ENCODE measurements at places on chromosomes 3 and 15.

GRCh38 chr15:92449476-92449875 is 55.8 kb downstream of the ST8SIA2 start:
- peak; percentile 32 for DNase-seq

DNA sequence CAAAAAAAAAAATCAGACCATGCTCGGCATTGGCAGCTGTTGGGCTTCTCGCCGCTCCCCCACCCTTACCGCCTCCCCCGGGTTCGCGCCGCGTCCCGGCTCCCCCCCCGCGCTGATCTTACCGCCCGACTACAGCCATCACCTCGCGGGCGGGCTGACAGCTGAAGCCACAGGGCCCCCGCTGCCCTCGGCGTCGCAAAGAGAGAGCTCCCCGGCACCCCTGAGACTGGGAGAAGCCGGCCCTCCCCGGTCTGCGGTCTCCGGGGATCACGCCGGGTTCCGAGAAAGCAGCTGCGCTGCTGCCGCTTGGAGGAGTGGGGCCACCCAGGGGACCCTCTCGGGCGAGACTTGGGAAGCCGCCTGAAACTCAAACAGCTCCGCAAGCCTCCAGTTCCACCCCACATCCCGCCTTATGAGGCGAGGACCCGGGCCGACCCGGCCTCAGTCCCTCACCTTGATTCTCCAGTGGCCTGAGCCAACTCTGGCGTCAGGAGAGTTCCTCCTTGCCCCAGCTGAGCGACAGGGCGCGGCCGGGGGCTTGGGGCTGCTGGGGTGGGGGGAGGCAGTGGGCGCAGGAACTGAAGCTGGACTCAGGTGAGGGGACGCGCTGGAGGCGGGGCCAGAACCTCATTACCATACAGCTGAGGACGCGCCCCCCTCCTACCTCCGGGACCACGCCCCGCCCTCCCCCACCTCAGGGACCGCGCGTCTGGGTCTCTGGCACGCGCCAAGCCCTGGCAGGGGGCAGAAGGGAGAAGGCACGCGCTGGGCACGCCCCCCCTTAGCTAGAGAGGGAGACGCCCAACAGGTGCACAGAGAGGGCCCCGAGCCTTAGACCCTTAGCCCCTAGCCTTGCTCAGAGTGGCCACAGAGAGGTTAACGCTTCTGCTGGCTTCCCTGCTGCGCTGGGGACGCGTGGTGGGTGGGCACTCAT is 1.0 kb upstream of the DLL4 start:
- DNase-seq, result no peak

DNA sequence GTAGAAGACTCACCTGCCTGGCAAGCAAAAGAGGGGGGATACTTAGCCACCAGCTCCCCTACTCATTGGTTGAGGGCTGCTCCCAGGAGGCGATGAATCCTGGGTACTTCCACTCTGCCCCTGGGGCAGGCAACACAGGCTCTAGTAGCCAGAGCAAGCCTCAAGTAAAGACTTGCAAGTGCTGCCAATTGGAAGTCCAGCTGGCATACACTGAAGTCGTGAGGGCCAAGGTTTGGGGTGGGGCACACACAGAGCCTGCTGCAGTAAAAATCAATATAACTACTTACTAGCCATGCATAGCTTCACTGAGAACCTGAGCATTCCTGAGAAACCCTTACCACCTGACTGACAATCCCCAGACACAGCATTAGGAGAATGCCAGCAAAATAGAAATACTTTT is 123.0 kb upstream of the EIF1B start:
- DNase-seq, result no peak

- no peak for DNase-seq
Observed at GRCh38 chr15:55742927-55743728, at the start of gene PRTG. PRTG (minus strand) TSS chr15:55743152; CDS start chr15:55742931, 221 bp downstream.

GRCh38 chr3:171783086-171783485 is 27.2 kb downstream of the PLD1 start:
- no peak for DNase-seq

- no peak for DNase-seq
Observed at GRCh38 chr3:51954713-51955112, 468 bp upstream of the GPR62 start.

DNA sequence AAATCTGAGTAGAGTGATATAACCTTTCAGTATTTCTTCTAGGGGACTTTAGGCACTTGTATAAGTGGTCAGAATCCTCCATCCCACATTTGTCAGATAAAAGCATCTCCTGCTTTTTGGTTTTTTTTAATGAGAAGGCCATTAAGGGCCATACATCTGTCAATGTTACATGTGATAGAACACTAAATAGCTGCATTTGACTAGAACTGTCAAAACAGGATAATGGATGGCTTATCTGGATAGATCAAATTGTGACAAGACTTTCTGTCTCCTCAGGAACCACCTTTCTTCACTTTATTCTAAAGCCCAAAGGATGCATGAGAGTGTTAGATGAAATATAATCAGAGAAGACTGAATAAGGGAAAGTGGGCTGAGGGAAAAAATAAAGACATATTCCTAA is 533.4 kb upstream of the TGFBR2 start:
- no peak for DNase-seq

- no peak for DNase-seq
Observed at GRCh38 chr3:187871204-187871591, 125.9 kb upstream of the BCL6 start.

- DNase-seq, result no peak
Observed at GRCh38 chr3:105518203-105518602, 151.5 kb downstream of the ALCAM start.

DNA sequence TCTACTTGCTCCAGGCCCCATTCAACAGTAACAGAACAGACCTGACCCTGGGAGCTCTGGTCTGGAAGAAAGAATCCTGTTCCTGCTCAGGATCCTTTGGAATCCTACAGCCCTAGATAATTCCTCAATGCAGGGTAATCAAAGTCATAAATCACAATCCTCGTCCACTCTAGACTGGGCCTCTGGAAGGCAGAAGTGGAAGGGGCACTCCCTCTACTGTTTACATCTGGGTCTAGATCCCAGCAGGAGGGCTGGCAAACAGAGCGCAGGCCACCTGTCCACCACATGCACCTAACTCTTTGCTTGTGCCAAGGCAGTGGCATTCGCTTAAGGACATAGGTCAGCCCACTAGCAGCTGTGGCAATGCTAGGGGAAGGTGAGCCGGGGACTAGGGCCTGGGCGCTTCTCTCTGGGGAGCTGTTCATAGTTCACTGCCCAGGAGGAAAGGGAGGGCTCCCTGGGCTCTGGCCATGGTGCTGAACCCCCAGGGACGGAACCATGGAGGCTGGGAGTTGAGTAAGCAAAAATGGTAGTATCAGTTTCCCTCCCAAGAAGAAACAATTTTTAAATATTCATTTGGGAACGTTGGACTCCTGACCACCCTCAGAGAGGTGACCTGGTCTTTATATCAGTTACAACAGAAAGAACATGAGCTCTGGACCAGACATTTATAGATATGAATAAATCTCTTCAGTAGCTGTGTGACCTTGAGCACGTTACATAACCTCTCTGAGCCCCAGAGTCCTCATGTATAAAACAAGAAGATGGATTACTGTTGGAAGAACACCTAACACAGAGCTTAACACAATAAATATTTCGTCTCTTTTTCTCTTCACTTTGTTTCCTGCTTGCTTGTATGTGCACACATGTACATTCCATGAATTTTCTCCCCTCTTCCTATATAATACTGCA is 90.2 kb downstream of the NTRK3 start:
- no peak for DNase-seq

DNA sequence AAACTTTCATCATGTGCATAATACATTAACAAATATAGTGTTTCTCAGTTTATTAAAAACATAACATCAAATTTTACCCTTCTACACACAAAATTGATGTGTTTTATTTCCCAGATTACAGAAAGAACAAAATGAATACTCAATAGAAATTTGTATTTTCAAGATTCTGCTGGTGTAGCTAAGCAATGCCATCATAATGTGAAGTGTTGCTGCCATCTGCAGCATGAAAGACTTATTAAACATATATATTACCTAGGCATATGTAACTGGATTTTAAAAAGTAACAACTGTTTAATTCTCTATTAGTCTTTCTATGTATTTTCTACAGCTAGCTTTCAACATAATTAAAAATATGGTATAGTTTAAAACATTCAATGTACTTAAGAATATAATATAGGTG is 27.5 kb downstream of the PLSCR5 start:
- peak; percentile 41 for DNase-seq
